Frontal cortex (tissue), 4 donors: ENCODE measurements at places on chromosomes 3 and 15. TPM values are rescaled to one million over a fixed set of nuclear protein-coding genes. Genes with fewer than 3 reads are reported as not detected.
A peak's percentile ranks its signal among the peaks of the same experiment; 100 is the strongest.

Gene CD200R1
- total RNA-seq = 0.82 TPM

Gene AADACL2
- not detected for total RNA-seq

Gene XYLB
- 4.1 TPM for total RNA-seq

GRCh38 chr3:4520033-4520816, 27.1 kb downstream of the ITPR1 start:
- no peak for DNase-seq

- DNase-seq = no peak
Measured at GRCh38 chr3:113910966-113911365, 36.8 kb upstream of the ZDHHC23 start.

DNA sequence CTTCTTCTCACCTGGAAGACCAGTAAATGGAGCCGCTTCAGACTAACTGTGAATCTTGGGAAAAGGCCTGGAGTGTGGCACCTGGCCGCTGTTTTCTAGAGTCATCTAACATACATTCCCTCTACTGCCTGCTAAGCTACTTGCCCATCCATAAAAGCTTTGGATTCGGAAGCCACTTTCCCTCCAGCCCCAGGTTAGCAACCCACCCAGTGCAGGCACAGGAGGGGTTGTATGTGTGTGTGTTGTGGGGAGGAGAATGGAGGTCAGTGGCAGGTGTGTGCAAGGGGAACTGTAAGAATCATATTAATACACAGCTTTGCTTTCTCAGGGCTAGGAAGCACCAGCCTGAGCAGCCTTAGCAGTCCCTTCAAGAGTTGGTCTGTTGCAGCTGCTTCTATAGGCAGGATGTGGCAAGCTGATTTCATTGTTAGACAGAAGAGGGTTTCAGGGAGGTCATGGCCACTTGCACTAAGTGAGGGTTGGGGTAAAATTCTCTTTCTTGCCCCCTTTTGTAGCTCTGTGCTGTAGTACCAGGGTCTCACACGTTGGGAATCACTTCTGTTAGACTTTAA, 8.9 kb downstream of the NSUN3 start:
- DNase-seq = no peak

Gene CAPN3
- 2.0 TPM for total RNA-seq

Gene ARPP21
- 459 TPM for total RNA-seq

DNA sequence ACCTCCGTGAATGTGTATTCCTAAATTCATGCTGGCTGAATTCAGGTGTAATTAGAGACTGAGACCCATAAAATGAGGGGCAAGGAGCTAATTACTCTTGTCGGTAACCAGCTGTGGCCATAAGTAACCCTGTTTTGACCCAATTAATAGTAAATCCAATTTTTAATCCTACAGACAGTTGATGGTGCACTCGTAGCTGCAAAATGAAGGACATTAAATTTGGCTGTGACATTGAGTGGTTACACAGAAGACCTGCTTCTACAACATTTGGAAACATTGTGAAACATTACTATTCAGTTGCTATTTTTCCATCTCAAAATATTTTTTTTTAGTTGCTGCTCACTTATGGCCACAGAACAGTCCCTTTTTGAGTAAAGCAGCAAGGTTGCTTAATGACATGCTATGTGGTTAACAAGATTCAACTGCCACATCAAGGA, 33.0 kb downstream of the MBNL1 start:
- DNase-seq = no peak

DNA sequence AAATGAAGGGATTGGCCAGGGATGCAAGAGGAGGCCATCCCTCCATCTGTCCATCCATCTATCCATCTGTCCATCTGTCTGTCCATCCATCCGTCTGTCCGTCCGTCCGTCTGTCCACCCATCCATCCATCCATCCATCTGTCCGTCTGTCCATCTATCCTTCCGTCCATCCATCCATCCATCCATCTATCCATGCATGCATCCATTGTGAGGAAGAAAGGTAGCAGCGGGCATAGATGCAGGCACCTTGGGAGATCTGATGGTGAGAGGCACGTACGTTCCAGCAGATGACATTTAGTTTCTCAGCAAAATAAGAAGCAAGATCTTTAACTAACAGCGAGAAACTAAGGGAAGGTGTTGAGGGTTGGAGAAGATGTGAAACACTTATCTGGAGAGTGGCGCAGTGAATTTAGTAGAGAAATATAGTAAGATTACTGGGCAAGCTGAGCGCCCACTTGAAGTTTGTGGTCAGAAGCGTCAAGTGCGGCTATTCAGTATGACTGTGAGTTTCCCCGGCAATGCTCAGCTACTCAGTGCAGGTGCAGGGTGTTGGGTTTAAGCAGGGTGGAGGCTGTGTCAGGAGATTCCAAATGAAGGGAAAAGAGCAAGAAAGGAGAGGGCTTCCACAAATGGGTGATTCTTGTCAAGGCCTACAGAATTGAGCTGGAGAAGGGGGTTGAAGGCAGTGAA, 22.4 kb upstream of the SRP14 start:
- no peak for DNase-seq

Gene EPHB1
- total RNA-seq = 16.7 TPM

GRCh38 chr3:146519810-146520209, 24.6 kb downstream of the PLSCR1 start:
- no peak for DNase-seq

Gene TGM5
- total RNA-seq = not detected

DNA sequence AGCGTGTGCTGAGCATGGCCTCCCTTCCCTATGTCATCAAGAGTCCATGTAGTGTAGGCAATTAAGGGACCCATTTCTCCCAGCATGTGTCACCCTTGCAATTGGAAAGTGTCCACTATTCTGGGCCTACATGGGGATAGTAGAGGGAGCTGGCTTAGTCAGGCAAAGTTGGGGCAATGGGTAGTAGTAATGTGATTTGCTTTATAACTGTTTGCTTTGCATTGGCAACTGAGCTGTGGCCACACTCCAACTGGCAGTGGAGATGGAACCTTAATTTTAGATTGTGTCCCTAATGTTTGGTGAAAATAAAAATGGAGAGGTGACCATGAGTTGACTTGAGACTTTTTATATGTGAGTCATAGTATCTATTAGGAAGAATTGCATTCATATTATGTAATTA, 97.7 kb upstream of the SAMMSON start:
- no peak for DNase-seq

Gene DPPA2
- total RNA-seq = not detected

DNA sequence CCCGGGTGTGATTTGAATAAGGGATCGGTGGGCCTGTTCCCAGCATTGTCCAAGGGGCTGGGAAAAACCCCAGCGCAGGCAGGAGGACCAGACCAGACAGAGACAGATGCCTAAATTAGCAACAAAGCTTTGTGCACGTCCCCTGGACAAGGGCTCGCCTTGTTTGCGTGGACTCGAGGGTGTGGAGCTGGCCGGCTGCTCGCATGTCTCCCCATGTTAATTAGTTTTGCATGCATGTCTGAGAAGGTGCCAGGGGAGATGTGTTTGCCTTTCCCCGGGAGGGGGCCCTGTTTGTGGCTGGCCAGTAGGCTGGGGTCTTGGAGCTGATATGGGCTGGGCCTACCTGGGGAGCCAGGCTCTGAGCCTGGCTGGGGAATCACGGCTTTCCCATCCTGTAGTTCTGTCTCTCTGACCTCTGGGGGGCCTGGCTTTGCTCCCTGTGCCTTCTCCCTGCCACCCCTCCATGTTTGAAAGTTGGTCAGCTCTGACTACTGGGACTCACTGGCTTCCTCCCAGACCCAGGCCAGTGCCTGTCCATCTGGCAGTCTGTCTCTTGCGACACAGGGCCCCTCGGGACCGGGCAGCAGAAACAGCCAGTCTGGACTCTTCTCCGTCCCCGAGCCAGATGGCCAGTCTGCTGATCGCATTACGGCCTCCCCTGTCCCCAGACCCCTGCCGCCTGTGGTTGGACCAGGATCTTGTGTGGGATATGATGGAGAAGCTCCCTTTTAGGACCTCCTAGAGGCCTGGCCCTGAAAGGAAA, 55.4 kb upstream of the POLG start:
- DNase-seq = no peak

Gene IQCF5
- total RNA-seq = not detected

Gene PPARG
- 1.2 TPM for total RNA-seq

Gene COL6A6
- total RNA-seq = 0.41 TPM

- DNase-seq = no peak
Measured at GRCh38 chr3:24191801-24192403, 246.8 kb downstream of the NR1D2 start.

GRCh38 chr15:28933710-28934445, 48.1 kb downstream of the APBA2 start:
- DNase-seq = no peak

DNA sequence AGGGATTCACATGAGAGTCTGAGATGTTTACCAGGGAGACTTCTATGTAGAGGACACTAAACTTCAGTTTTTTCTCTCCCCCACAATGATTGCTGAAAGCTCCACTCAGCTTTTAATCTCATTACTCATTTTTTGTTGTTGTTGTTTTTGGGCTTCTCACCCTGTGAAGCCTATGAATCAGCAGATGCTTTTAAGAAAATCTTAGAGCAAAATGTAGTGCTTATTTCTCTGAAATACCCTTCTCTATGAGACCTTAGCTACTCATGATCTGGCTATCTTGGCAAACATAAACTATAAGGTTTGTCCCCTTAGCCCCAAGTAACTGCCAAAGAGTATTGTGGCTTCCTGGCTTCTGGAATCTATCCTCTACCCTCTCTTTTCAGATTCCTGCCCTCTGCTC, 537.3 kb downstream of the OCA2 start:
- no peak for DNase-seq

Gene P2RY1
- total RNA-seq = 33.8 TPM

DNA sequence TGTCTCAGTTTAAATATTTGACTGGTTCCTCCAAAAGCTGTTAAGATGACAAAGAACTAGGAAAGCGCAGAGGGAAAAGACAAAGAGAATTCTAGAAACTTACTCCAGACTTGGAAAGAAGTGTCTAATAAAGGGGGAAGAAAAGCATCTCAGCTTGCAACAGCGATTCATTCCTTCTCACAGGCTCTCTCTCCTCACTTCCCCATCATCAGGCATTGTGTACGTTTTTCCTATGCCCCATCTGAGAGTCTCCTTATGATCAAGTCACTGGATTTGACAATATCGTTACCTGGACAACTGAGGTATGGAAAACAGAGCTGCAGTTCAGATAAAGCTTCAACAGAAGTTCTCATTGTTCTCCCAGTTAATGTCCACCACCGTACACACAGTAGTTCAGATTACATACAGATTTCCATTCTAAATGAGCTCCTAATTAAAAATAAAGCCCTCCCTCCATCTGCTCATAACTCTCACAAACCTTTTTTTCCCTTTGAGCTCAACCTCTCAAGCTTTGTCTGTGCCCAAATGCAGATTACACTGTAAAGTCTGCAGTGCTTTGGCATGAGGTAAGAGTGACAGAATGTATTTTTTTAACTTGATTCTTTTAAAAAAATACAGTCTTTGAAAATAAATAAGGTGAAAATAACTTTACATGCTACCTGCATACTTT, 254.4 kb upstream of the THBS1 start:
- no peak for DNase-seq

Gene SGO1
- total RNA-seq = 1.6 TPM

DNA sequence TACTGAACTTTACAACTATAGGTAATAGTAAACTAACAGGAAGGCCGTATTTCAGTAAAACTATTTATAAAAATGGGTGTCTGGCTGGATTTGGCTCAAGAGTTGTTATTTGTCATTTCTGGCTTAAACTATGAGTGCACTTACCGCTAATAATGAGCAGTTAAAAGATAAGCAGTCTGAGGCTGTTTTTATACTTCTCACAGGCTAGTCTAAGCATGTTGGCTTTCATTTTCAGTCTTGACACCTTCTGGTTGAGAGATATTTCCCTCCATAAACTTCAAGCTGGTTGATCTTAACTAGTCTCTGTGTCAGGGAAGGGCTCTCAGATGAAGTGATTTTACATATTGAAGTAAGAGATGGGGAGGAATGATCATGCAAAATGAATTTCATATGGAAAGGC, 96.1 kb downstream of the RSRC1 start:
- no peak for DNase-seq

GRCh38 chr3:147412261-147412916, 3.2 kb downstream of the ZIC1 start:
- peak; percentile 10 for DNase-seq

Gene PAQR5
- total RNA-seq = 0.82 TPM

Gene GPR62
- total RNA-seq = 0.41 TPM

Gene CAMKV
- total RNA-seq = 180 TPM

GRCh38 chr15:67383899-67384298, 129.3 kb downstream of the IQCH start:
- DNase-seq = no peak

- no peak for DNase-seq
Measured at GRCh38 chr15:25094066-25094465, 139.3 kb downstream of the SNRPN start.

Gene FMN1
- 1.2 TPM for total RNA-seq

Gene ARHGEF26
- 4.1 TPM for total RNA-seq

- no peak for DNase-seq
Measured at GRCh38 chr3:111956995-111957734, 21.7 kb upstream of the ABHD10 start.

Gene SLC24A5
- total RNA-seq = 0.41 TPM

Gene CCR8
- not detected for total RNA-seq

GRCh38 chr3:146777941-146778340, 172.8 kb upstream of the PLSCR5 start:
- DNase-seq = no peak

- no peak for DNase-seq
Measured at GRCh38 chr3:32685543-32686185, 676 bp downstream of the CNOT10 start.

Gene EPHA3
- 136 TPM for total RNA-seq

DNA sequence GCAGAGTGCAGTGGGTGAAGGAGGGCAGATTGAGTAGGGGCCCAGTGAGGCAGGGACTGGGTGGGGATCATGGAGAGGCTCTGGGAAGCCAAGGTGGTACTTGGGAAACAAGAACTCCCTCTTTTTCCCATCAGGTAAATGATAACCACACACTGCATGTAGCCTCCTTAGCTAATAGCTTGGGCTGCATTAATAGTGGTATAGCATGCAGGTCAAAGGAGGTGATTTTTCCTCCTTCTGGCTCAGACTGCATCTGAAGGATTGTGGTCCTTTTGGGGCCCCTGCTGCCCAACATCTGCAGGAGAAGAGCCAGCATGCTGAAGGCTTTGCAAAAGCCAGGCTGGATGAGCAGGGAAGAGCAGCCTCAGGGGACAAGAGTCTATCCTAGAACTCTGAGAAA, 45.4 kb downstream of the PPCDC start:
- no peak for DNase-seq

Gene TGM4
- total RNA-seq = not detected

DNA sequence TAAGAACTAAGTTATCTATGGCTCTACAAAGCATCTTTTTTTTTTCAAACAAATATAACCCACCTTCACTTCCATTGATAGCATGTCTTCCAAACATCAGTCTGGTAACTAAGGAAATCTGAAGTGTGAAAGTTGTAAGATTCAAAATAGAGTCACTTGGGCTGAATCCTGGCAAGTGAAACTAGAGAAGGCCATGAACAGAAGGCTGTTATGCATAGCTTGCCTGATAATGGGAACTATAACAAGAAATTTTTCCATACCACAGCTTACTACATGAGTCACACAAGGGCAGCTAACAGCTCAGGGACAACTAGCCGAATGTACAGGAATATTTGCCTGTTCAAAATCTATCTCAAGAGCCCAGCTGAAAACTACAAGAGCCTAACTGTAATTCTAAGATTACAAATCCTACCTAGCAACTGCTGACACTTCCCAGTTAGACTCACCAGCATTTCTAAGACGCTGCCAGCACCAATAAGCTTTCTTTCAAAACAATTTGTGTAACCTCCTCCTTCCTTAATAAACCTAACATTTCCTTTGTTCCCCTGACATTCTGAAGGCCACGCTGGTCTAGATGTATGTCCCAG, 1066.5 kb downstream of the PLOD2 start:
- no peak for DNase-seq

- DNase-seq = no peak
Measured at GRCh38 chr3:8503871-8504610, 2.4 kb downstream of the LMCD1 start.

Gene TM4SF4
- total RNA-seq = not detected
